ENCODE measurements at places on chromosomes 7 and 10.

GRCh38 chr7:42677751-42678699, 233.8 kb downstream of the C7orf25 start:
- no peak for DNase-seq

DNA sequence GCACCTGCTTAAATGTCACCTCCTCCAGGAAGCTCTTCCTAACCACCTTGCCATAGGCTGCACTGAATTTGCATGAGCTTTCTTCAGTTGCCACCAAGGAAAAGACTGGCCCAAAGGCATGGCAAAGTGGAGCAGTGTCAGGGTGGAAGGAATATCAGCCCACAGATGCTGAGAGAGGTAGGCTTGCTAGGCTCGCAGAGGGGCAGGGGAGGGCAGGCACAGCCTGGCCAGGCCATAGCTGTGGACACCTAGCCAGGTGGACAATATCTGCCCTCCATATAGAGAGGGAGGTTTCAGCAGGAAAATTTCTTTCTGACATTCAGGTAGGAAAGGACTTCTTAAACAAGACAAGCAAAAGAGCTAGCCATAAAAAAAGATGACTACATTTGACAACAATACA, 166.3 kb downstream of the GRID1 start:
- DNase-seq = no peak

GRCh38 chr7:7242899-7243298, 60.6 kb downstream of the C1GALT1 start:
- DNase-seq = no peak

DNA sequence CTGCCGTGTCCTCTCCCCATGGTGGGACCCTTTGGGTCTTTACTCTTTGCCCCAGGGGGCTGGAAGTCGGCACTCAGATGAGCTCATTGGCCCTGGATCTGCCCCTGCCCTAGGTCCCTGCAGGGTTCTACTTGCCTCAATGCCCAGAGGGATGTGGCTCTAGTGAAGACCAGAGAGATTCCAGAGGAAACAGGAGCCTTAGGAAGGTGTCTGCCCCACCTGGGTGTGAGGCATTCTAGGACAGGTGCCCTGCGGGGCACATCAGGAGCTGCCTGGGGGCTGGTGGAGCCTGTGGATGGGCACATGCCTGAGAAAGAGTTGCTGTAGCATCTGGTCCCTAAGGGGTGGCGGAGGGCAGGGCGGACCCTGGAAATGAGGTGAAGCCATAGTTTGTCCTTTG, 128.6 kb downstream of the ADCY1 start:
- DNase-seq = no peak

- DNase-seq = peak; percentile 82
Measured at GRCh38 chr7:108034586-108034985, 31.6 kb upstream of the LAMB1 start.

Measured in thyroid gland (tissue), 4 donors.